ENCODE measurements at places on chromosomes 5 and 9. TPM values are rescaled to one million over a fixed set of nuclear protein-coding genes. Genes with fewer than 3 reads are reported as not detected.

DNA sequence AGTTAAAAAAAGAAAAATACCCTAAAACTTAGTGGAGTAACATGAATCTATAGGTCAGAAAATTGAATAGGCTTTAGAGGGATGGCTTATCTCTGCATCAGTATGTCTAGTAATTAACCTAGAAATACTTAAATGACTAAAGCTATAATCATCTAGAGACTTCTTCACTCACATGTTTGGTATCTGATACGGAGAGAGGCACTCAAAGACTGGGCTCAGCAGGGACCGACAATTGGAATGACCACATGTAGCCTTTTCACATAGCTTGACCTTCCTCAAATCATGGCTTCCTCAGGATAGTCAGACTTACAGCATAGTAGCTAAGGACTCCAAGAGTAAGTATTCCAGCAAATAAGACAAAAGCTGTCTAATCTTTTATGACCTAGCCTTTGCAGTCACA lies 105.3 kb upstream of the RORB start:
- H3K27me3 ChIP-seq, result no peaks in the 10 kb centered on the region
- no peaks in the 10 kb centered on the region for H3K4me1 ChIP-seq
- H3K27ac ChIP-seq, result no peak overlapping the region
- DNase-seq, result no peak
- no peak overlapping the region for H3K4me3 ChIP-seq

DNA sequence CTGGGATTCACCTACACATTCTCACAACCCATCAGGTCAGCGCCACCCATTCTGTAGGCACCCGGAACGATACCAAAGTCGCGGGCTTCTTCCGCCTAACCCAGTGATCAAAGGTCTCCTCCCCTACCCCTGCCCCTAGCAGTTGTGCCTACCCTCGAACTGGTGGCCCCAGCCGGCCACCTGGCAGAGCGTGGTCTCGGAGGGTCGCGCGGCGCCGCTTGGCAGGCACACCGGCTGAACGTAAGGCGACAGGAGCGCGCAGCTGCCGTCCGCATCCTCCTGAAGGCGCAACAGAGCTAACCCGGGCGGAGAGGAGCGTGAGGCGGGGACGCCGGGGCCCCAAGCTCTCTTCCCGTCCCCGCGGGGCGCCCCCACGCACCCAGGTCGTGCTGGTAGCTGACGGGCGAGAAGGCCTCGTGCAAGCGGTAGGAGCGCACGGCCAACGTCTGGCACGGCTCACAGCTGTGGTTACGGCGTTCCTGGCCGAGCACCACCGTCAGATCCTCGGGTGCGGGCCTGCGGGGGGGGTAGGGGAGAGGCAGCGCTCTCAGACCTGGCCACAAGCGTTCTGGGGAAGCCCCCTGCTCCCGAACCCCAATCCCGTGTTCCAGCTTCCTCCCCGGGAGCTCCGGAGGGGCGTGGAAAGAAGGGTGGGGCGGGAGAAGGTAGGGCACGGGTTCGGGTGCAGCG lies 2.8 kb upstream of the PFN3 start:
- peak overlapping the region; percentile 20 for H3K4me3 ChIP-seq
- peaks cover 70% of the 10 kb centered on the region for H3K27me3 ChIP-seq
- no peak for DNase-seq
- H3K27ac ChIP-seq, result peak overlapping the region; percentile 39

Gene MYOT
- 3.2 TPM for polyA plus RNA-seq

Gene SELENOP
- 328 TPM for polyA plus RNA-seq

Gene DMXL1
- polyA plus RNA-seq, result 6.7 TPM

- H3K27me3 ChIP-seq, result no peaks in the 10 kb centered on the region
- H3K4me1 ChIP-seq, result no peaks in the 10 kb centered on the region
- H3K36me3 ChIP-seq, result no peaks in the 10 kb centered on the region
Measured at GRCh38 chr9:99011161-99011709, 67.5 kb downstream of the COL15A1 start.

GRCh38 chr9:134650431-134651190 lies 9.0 kb downstream of the COL5A1 start:
- no peaks in the 10 kb centered on the region for H3K36me3 ChIP-seq
- no peak overlapping the region for H3K4me3 ChIP-seq
- H3K4me1 ChIP-seq, result no peaks in the 10 kb centered on the region
- no peaks in the 10 kb centered on the region for H3K27me3 ChIP-seq
- DNase-seq, result peak; percentile 65

Data from sigmoid colon (tissue), 7 donors.